NCI-H524 (cell line): ENCODE measurements at places on chromosomes 12 and 14.

GRCh38 chr14:65107200-65107599 lies 4.9 kb upstream of the MAX start:
- DNase-seq = no peak

DNA sequence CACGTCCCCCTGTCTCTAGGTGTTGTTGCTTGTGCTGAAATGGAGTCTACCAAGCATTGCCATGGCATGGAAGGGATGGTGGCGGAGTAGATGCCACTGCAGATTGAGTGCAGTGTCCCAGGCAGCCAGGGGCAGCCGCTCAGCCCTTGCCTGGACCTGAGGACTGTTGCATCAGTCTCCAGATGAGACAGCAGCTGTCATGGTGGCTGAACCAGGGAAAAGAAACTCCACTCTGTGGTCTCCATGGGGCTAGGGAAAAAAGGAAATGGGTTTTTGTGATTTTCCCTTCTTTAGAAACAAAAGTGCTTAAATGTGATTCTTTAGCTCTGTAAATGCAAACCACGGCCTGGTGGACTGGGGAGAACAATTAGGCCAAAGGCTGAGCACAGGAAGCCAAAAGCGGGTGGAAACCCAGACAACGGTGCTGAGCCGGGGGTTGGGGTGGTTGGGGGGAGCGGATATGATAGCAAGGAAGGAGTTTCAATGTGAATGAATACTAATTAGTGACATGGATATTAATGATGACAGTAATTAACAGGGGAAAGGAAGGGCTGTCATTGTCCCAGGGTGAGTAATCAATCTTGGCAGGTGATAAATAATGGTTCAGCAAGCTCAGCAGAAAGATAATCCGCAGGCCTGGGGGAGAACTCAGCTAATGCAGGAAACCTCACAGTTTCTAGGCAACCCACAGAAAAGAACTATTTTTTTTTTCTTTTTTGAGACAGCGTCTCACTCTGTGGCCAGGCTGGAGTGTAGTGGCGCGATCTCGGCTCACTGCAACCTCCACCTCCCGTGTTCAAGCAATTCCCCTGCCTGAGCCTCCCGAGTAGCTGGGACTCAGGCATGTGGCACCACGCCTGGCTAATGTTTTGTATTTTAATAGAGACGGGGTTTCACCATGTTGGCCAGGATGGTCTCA lies 442.6 kb downstream of the DPF3 start:
- no peak for DNase-seq

GRCh38 chr12:2212971-2213869 lies 160.4 kb downstream of the CACNA1C start:
- peak; percentile 41 for DNase-seq

GRCh38 chr14:74583689-74584434 lies 28.2 kb downstream of the LTBP2 start:
- DNase-seq = no peak

GRCh38 chr12:52063981-52064649 lies 5.7 kb upstream of the ATG101 start:
- no peak for DNase-seq

DNA sequence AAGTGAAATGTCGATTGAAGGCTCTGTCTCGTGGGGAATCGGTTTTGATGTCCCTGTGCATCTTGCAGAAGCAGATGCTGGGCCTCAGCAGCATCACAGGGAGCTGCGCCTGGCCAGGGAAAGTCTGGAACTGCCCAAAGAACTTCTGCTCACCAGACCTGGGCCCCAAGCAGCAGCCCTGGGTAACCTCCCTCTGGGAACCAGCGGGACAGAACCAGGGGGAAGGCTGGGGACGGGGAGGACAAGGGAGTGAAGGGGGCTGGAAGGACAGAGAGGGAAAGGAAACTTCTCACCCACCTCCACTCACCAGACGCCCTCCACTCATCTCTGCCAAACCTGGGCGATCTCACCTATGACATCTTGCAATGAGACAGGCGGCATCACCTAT lies 26.8 kb upstream of the C14orf180 start:
- no peak for DNase-seq

DNA sequence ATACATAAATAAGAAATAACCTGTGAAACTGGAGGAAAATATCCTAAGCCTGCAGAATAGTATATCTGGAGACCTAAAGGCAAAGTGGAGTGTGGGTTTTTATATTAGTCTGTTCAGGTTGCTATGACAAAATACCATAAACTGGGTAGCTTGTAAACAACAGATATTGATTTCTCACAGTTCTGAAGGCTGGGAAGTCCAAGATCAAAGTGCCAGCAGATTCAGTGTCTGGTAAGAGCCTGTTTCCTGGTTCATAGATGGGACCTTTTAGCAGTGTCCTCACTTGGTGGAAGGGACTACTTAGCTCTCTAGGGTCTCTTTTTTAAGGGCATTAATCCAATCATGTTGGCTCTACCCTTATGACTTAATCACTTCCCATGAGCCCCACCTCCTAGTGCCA lies 25.4 kb upstream of the NEDD1 start:
- no peak for DNase-seq

DNA sequence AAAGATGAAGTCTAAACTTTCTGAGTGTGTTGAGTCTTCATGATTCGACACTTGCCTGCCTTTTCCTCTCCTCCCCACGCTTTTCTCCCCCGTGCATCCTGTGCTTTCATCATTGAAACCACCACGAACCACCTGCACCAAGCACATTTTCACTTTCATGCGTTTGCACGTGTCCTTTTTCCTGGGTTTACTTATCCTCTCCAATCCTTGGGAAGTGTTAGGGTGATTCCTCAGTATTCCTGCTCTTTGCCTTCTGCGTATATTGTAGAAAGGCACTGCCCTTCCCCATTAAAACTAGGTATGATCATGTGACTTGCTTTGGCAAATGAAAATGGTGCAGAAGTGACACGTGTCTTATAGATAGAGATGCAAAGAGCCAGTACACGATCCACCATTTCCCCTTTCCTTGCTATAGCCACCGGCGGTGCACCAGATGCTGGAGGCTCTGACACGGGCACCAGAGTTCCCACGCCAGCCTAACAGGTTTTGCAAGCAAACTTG lies 106.6 kb downstream of the BRMS1L start:
- no peak for DNase-seq

GRCh38 chr12:7005311-7005710 lies 13.0 kb downstream of the LPCAT3 start:
- DNase-seq = no peak

DNA sequence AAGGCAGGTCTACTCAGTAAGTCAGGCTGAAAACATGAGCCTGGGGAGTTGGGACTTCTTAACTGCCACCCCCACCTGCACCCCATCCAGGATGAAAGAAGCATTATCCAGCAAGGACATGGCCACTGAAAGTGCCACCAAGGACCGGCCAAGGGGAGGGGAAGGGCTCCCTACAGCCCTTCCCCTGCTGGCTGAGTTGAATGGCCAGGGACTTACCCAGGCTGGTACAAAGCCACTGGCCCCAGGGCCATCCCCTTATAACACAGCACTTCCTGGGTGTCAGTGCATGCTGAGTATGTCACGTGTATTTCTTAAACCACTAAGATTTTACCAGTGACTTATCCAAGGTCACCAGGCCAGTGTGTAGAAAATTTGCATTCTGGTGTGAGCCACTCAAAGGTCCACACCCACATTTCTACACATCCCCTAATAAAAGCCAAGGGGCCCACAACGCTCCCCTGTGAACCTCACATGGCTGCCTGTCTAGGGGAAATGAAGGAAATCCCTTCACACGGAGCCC lies 29.3 kb upstream of the ZFP36L1 start:
- DNase-seq = no peak

- DNase-seq = no peak
These were observed 6.0 kb downstream of the FAR2 start for GRCh38 chr12:29155079-29155478.

- no peak for DNase-seq
These were observed 23.2 kb upstream of the RAP1B start for GRCh38 chr12:68587448-68587873.

GRCh38 chr12:76022506-76022905 lies 9.1 kb downstream of the PHLDA1 start:
- no peak for DNase-seq

- DNase-seq = no peak
These were observed 243.8 kb downstream of the ADGRD1 start for GRCh38 chr12:131197490-131197889.

DNA sequence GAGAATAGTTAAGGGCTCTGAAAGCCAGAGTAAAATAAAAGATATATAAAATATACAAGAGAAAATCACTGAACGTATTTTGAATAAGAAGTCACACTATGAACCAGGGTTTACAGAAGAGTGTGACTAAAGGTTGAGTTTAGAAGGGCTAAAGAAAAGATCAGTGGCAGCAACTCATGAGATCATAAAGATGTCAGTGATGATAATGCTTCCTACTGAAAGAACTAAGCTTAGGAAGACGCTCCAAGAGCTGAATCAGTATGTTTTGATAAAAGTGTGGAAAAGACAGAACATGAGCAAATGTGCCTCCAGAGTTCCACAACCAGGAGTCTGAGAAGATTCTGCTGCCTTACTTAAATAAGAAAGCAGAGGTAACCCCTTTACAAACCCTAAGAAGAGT lies 74.6 kb downstream of the KITLG start:
- no peak for DNase-seq

DNA sequence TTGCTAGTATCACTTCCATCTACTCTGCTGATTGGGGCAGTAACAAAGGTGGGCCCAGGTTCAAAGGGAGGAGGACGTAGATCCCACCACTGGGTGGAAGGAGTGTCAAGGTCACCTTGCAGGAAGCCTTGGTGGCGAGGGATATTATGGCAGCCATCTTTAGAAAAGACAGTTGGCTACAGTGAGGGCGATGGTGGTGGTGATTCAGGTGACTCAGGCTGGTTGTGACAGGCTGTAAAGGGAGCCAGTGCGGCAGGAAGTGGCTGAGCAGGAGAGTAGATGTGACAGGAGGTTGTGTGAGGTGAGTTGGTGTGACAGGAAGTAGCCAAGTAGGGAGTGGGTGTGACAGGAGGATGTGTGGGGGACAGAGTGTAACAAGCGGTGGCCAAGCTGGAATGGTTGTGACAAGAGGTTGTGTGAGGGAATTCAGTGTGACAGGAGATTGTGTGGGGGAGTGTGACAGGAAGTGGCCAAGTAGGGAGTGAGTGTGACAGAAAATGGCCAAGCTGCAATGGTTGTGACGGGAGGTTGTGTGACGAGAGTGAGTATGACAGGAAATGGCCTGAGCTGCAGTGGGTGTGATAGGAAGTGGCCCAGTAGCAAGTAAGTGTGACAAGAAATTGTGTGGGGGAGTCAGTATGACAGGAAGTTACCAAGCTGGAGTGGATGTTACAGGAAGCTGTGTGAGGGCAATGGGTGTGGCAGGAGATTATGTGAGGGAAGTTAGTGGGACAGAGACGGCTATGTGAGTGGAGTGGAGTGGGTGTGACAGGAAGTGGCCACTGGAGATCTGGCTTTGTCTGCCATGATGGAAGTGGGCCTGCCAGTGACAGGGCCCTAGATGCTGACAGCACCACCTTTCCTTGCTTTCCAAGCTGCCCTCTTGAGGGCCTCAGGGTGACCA lies 136.5 kb upstream of the MYL2 start:
- no peak for DNase-seq

- no peak for DNase-seq
These were observed 7.4 kb upstream of the ALDH1L2 start for GRCh38 chr12:105091476-105092206.

- DNase-seq = no peak
These were observed 183.1 kb downstream of the RMST start for GRCh38 chr12:97645726-97646125.

- DNase-seq = no peak
These were observed 1.6 kb downstream of the PPP4R4 start for GRCh38 chr14:94175747-94176146.

DNA sequence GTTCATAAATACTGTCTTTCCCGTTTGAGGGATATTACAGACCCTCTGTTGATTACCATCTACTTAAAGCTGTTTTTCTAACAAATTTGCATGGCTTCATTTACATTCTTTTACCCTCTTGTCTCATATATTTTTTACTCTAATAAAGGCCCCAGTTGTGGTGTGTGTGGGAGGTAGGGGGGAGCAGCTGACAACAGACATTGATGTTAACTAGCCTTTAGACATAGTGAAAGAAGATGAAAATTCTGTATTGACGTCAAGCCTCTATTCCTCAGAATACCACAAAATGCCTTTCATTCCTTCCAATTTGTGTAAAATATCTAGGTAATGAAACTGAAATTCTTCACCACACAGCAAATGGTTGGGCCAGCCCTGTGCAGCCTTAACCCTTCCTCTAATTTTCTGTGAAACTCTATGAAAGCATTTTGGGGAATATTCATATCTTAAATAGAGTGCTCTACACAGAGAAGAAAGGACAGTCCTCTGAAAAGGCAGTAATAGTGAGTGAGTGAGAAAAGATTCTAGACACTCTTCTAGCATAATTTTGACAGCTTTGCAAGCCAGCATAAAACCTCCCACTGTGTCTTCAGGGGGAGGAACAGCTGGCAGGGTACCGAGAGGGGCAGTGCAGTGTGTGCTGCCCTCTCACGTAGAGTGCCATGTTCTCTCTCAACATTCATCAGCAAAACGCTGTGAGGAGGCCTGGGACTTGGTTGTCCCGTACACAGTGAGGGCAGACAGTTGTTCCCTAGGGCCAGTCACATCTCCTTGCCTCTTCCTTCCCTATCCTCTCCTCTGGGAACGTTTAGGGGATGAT lies 20.1 kb upstream of the CERS5 start:
- peak; percentile 19 for DNase-seq

- no peak for DNase-seq
These were observed 38.3 kb upstream of the FAR2 start for GRCh38 chr12:29110506-29111442.

GRCh38 chr14:106129274-106129673 lies 602.9 kb downstream of the TMEM121 start:
- DNase-seq = no peak

- no peak for DNase-seq
These were observed 63.6 kb downstream of the TTLL5 start for GRCh38 chr14:75724414-75725204.

GRCh38 chr14:21454843-21455544 lies 929 bp downstream of the CHD8 start:
- peak; percentile 27 for DNase-seq

DNA sequence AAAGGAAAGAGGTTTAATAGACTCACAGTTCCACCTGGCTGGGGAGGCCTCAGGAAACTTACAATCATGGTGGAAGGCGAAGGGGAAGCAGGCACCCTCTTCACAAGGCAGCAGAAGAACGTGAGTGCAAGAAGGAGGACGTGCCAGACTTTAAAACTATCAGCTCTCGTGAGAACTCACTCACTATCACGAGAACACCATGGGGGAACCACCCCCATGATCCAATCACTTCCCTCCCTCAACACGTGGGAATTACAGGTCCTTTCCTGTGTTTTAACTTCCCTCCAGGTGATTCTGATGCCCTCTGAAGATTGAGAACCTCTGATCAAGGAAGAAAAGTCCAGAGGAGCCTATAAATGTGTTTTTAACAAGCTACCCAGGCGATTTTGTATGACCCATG lies 358.7 kb downstream of the MED13L start:
- DNase-seq = no peak

- DNase-seq = no peak
These were observed 2.8 kb downstream of the RAPGEF3 start for GRCh38 chr12:47755655-47756562.

- DNase-seq = no peak
These were observed 186.3 kb upstream of the NUDT4 start for GRCh38 chr12:93191423-93191822.

- DNase-seq = no peak
These were observed 1.6 kb downstream of the MLEC start for GRCh38 chr12:120688527-120689071.
